Spinal cord (tissue), 10 donors: ENCODE measurements at places on chromosomes 2 and 18.
A peak's percentile ranks its signal among the peaks of the same experiment; 100 is the strongest.

DNA sequence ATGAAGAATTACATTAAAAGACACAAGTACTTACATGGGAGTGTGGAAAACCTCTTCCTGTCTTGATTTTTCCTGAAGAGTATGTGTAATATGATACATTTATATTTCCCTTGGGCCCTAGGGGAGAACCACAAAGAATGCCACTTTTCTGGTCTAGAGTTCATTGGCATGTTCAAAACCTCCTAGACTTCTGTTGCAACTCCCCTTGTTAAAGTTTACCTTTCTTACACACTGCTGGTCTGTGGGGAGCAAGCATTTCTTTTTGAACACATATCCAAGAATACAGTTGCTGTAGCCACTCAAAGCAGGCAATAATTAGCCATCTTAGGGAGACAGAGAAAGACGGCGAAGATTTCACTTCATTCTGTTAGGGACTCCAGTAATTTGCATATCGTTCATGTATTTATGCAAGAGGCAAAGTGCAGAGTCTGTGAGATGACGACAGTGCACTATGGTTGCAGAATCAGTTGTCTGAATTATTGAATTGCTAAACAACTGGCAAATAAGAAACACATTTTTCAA lies 103.5 kb downstream of the NOL4 start:
- DNase-seq: no peak

DNA sequence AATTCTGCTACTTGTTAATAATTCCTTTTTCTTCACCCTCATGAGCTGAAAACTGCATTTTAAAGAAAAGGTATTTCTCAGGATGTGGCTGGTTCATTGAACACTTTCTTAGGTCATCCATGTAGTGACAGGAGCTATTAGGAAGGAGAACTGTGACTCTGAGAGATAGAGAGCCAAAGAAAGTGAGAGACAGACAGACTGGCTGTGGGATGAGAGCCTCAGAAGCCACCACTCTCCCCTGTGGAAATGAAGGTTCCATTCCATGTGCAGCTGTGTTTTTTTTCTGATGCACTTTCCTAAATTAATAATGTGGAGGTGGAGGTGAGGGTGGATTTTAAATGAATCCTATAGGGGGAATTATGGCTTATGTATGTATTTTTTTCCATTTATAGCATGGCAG lies 113.3 kb downstream of the FAM210A start:
- DNase-seq: no peak

- DNase-seq: no peak
Observed at GRCh38 chr2:191427031-191427430, 181.8 kb downstream of the MYO1B start.

DNA sequence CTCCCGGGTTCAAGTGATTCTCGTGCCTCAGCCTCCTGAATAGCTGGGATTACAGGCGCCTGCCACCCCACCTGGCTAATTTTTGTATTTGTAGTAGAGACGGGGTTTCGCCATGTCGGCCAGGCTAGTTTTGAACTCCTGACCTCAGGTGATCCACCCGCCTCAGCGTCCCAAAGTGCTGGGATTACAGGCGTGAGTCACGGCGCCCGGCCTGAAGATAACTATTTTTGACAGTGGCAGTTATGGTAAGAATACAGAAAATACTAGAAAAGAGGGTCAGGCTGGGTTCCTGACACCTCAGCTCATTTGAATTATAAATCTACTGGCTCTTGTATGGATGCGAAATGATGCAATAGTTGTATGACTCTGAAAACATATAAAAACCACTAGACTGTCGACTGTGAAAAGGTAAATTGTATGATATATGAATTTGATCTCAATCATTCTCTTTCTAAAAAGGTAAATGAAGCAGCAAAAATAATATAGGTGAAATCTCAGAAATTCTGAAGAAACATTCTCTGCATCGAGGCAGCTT lies 11.1 kb upstream of the DGKD start:
- no peak for DNase-seq

DNA sequence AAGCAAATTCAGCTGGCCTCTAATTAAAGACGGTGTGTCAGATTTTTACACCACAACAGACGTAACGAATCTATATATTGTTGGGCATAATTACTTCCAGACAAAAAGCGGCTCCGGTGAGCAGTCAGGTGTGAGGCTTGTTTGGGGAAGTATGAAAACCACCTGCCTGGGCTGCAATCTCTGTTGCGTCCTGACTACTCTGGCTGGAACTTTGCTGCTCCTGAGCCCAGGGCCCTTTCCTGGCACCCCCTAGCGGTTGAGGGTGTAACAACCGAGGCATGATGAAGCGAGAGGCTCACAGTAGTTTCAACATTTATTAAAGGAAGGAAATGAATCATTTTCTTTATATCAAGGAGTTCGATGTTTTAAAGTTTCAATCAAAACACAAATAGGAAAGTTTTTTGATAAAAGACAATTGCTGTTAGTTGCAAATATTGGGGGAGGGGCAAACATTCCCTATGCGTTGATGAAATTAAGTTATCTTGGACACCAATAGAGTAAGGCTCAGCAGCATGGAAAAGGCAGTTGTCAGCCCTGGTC lies 10.6 kb upstream of the ITGB6 start:
- peak; percentile 20 for DNase-seq

DNA sequence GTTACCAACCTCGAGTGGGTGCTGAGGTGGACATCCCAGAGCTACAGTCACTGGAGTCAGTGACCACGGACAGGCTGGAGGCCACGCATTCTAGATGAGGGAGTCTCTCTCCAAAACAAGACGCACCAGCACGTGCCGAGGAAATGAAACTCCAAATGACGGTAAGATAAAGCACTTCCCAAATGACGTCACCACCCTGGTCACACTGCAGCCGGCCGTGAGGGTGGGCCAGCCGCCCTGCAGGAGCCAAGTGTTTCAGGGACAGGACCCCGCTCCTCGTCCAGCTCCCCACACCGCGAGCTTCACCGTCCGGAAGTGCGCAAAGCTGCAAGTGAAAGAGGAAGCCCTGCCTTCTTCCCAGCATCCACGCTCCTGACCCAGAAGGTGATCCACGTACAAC lies 99.4 kb downstream of the ZNF516 start:
- DNase-seq: no peak

DNA sequence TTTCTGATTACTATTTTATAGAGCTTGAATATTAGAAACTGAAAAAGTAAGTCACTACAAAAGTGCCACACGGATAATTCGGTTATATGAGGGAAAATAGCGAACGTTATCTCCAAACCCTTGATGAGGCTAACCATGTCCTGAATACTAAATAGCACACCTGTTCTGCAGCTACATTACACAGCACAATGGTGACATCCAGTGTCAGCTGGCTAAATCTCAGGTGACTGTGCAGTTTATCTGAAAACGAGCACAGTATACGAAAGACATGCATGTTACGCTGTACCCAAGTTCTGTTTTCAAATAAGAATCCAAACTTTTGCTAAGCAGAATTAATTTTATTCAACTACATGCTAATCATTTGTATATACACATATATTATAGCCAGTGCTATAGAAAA lies 9.0 kb downstream of the CCDC68 start:
- no peak for DNase-seq

GRCh38 chr2:3626118-3626811 lies 31.4 kb downstream of the COLEC11 start:
- DNase-seq: no peak

- no peak for DNase-seq
Observed at GRCh38 chr2:235511187-235511661, 17.4 kb downstream of the AGAP1 start.

- no peak for DNase-seq
Observed at GRCh38 chr2:128639120-128639477, 320.4 kb upstream of the HS6ST1 start.

GRCh38 chr18:72828601-72829000 lies 39.2 kb downstream of the NETO1 start:
- DNase-seq: no peak

GRCh38 chr2:85308896-85309555 lies 18.8 kb downstream of the TGOLN2 start:
- no peak for DNase-seq

- no peak for DNase-seq
Observed at GRCh38 chr18:48813833-48814489, 136.8 kb downstream of the SMAD7 start.

DNA sequence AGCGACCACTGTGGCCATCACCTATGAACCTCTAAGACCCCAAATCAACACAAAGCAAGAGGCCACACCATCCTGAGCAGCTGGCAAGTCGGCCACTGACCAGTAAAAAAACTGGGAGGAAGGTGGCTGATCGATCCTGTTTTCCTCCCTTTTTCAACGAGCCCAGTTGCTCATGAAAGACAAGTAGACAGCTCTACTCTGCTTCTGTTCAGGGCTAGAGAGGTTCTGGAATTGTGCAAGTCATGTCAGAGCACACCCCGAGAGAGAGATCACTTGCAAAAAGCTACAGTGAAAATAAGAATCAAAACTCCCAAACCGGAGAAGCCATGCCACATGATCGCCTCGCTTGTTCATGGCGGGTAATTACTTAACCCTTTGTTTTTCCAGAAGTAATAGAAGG lies 34.6 kb downstream of the ZNF516 start:
- DNase-seq: no peak

DNA sequence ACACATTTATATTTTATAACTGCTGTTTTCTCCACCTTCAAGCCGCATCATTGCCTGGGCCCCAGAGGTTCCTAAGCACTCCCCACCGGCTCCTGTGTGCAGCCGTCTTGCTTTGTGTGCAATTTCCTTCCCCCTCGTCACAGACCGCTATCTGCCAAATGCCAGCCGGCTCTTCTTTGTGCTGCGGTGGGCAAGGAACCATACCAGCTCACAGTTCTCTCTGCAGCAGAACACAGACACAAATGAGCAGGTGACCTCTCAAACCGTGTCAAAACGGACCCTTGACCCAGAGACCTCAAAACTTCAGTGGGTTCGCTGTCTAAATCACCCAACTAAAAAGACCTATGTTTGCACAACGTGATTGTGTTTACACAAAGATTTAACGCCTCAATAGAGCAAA lies 58.2 kb downstream of the KLF7 start:
- DNase-seq: no peak

GRCh38 chr2:197453914-197454398 lies 604 bp downstream of the COQ10B start:
- no peak for DNase-seq

DNA sequence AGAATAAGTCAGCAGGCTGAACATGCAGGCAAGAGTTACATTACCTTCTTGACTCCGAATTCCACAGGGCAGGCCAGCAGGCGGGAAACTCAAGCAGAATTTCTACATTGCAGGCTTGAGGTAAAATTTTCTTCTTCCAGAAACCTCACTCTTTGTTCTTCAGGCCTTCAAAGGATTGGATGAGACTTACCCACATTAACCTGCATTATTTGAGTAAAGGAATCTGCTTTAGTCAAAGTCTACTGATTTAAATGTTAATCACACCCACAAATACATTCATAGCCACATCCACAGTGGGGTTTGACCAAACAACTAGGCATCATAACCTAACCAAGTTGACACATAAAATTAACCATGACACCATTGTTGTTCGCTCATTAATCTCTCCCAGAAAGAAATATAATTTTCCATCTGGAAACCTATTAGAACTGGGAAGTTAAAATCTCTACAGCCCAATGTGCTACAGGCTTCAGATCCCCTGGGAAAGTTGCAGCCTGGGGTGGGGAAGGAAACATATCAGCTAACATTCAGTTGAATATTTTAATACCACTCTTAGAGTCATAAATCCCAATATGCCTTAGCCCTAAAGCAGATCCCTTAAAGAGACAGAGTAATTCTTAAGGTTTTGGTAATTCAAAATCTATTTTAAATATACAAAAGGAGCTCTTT lies 468.2 kb upstream of the TNP1 start:
- no peak for DNase-seq

DNA sequence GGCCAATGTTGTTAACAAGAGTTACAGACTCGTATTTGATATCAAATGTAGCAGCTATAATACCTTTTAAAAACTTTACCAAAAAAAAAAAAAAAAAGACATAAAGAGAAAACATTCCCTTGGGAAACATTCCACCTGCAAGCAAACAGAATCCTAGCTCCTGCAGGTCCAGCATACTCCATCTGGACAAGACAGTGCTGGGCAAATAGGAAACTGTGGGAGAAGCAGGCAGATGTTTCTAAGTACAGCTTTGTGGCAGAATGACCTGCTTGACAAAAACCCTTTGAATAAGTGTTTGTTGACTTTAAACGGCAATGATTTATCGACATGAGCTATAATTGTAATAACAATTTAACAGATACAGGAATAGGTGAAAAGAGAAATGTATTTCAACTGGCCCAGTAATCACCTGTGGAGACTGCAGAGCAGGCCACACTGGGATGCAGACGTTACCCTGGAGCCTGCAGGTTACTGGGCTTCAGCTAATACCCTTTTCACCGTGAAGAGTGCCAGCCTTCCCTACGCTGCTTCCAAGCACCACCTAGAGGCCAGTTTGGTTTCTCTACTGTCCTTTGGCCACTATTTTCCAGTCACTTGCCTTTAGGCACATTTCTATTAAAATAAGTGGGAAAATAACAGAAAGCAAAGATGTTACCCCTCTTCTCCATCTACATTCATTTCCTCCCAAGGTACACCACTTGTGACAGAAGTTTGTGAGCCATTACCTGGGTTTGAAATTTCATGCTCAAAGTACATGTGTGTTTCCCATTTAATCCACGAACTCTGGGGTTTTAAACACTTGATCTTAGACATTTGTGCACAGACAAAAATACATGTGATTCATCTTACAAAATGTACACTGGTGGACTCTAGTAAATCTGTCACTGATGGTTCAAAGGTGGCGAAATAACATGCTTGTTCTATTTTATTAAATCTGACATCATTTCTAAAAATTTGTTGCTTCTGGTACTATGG lies 96.9 kb upstream of the ZNF397 start:
- DNase-seq: no peak

- peak; percentile 47 for DNase-seq
Observed at GRCh38 chr2:225040856-225041206, 1.4 kb downstream of the DOCK10 start.

- DNase-seq: no peak
Observed at GRCh38 chr2:71607151-71607889, 154.0 kb downstream of the DYSF start.

DNA sequence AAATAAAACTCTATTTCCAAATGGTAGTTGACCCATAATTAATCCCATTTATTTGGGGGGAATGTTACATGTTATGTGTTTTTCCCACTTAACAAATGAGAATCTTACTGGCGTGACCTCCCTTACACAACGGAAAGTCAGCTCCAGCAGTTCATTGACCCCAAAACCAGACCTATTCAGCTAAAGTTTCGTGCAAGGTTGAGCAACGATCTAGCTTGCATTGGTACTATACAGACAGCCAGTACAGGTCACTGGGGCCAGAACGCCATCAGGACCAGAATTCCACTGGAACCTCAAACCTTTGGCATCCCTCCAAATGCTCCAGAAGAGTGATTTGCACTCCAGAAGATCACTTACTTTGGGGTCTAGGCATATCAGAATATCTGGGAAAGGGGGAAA lies 6.8 kb upstream of the CTAGE1 start:
- no peak for DNase-seq
